ENCODE measurements at places on chromosomes 6 and 20.
A peak's percentile ranks its signal among the peaks of the same experiment; 100 is the strongest.

DNA sequence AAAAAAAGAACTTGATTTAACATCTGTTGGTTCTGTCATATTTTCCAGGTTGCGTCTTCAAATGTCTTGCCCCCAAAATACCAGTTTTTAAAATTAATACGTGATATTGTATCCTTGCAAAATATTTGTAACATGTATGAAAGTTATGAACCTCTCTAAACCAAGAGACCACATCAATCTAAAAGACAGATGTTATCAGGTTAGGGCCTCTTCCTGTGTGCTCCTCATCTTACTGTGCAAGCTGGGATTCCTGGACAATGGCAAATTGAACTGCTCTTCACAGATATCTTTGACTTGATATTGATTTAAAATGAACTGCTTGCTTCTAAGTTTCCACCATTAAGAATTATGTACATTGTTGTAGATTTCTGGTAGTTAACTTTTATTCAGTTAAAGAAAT lies 9.6 kb downstream of the TMEM239 start:
- DNase-seq, result no peak

DNA sequence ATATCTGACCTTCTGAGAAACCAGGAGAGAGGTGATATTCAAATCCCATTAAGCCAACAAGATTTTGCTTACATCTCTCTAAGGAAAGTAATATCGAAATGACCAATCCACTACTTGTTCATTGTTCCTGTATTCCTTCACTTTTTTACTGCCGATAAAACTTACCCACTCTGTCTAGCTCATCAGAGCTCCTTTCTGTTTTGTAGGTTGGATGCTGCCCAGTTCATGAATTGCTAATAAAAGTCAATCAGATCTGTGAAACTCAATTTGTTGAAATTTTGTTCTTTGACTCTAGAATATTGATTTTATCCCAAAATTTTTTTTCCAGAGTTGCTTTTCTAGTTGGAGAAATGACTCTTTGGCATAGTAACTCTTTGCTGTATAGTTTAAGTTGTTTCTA lies 148.9 kb upstream of the INSM1 start:
- DNase-seq, result no peak

- no peak for DNase-seq
These were observed 77.4 kb downstream of the TTLL2 start for GRCh38 chr6:167402195-167402686.

DNA sequence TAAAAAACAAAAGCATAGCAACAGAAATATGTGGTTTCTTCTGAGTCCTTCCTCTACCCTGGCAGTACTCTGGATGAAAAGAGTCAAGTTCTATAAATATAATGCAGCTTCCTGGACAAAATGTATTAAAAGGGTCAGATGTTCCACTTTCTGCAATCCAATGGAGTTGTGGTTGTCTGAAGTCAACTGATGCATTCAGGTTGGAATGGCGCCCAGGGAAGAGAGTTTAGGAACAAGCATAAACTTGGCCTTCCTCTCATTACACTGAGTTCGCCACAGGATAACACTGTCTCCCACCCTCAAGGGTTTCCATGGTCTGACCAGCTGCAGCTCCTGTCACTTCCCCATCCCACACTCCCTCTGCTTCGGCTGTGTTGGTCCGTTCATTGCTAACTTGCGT lies 66.4 kb downstream of the PLEKHG1 start:
- no peak for DNase-seq

GRCh38 chr6:33410711-33411631 lies at the start of gene PHF1:
PHF1 (plus strand) TSS chr6:33411014; CDS start chr6:33412264, 1,250 bp downstream.
- DNase-seq, result peak; percentile 70

DNA sequence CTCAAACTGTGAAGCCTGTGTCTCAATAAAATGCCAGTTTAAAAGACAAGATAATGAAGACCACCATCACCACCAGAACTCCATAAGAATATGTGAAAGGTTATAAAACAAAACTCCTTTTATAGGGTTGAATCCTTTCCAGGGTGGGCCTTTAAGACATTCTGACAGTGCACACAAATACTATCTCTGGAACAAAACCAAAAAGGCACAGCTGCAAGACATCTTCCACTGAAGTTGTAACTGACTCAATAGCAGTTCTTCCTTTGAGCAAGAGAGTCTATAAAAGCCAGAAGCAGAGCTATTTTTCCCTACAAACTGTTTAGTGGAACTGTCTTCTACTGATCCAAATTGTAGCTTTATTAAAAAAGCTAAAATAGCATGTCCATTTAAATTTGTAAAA lies 81.6 kb downstream of the EPB41L2 start:
- DNase-seq, result no peak

GRCh38 chr6:140811642-140812041 lies 1321.1 kb upstream of the GJE1 start:
- no peak for DNase-seq

DNA sequence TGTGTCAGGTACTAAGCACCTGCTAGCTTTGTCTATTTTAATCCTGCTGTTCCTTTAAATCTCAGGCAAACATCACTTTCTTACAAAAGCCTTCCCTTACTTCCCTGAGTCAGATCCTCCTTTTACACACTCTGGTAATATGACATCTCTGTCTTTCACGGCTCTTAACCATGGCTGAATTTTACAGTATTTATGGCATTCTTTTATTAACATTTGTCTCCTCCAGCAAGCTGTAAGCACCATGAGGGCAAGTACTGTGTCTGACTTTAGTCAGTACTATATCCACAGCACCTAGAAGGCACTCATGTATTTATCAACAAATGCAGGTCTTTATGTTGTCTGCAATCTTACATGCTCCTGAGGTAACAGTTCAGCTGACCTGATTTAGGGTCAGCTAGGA lies 33.7 kb upstream of the HBS1L start:
- DNase-seq, result no peak

DNA sequence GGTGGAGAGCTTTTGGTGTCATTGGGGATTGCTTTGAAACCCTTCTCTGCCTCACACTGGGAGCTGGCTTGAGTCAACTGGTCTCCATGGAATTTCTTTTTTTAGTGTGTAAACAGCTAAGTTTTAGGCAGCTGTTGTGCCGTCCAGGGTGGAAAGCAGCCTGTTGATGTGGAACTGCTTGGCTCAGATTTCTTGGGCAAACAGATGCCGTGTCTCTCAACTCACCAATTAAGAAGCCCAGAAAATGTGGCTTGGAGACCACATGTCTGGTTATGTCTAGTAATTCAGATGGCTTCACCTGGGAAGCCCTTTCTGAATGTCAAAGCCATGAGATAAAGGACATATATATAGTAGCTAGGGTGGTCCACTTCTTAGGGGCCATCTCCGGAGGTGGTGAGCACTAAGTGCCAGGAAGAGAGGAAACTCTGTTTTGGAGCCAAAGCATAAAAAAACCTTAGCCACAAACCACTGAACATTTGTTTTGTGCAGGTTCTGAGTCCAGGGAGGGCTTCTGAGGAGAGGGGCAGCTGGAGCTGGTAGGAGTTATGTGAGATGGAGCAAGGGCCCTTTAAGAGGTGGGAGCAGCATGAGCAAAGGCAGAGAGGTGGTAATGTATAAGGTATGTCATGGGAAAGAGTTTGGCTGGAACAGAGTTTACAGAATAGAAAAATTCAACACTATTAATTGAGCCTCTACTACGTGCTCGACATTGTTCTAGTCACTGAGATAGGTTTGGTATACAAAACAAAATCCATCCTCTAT lies 31.2 kb downstream of the SRSF3 start:
- no peak for DNase-seq

GRCh38 chr6:111522393-111523020 lies 39.5 kb upstream of the REV3L start:
- DNase-seq, result no peak

- DNase-seq, result no peak
These were observed 90.3 kb downstream of the ASXL1 start for GRCh38 chr20:32448306-32449056.

- DNase-seq, result no peak
These were observed 447.7 kb downstream of the PHF3 start for GRCh38 chr6:64083261-64083660.

DNA sequence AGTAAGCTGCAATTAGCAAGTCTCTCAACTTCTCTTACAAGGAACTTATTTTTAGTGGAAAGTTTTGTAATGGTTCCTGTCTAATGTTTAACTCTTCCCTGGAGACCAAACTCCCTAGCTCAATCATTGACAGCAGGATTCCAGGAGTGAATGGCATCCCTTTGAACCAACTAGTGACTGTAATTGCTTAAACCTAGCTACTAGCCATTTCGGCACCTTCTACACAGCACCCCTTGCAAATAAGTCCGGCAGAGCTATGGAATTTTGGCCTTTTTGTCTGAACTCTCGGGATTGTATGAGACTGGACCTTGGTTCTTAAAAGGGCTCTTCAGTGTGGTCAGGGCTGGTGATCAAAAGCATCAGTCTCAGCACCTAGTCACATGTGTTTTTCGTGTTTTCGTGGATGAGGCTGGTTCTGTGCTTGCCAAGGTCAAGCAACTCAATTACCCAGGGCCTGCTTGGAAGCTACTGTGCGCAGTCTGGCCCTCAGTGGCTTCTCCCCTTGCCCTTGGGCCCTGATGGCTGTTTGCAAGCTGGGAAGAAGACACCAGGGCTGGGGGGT lies 135.3 kb upstream of the NEDD9 start:
- DNase-seq, result peak; percentile 55

- DNase-seq, result no peak
These were observed 440.1 kb downstream of the EPHA7 start for GRCh38 chr6:92979281-92979680.

GRCh38 chr6:75333676-75334200 lies 49.1 kb upstream of the TMEM30A start:
- no peak for DNase-seq

- DNase-seq, result no peak
These were observed 349.2 kb downstream of the MAFB start for GRCh38 chr20:40339661-40340449.

GRCh38 chr6:125867483-125867942 lies 76.8 kb downstream of the NCOA7 start:
- DNase-seq, result peak; percentile 28

DNA sequence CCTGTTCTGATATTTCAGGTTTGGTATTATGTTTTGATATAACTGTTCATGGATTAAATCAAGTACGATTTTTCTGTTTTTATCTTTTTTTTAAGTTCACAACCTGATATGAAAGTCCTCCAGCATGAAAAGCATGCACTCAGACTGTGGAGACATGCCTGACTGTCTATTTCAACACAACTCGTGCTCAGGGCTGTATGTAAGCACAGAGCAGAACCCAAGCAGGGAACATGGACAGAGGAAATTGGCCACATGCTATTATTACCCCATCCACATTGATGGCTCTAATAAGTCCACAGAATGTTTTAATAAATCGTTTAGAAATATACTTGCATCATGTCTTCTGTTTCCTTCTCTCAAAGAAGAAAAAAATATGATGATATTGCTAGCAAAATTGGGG lies 730.4 kb downstream of the C6orf118 start:
- no peak for DNase-seq

- no peak for DNase-seq
These were observed 2.5 kb upstream of the SRC start for GRCh38 chr20:37343212-37343993.

DNA sequence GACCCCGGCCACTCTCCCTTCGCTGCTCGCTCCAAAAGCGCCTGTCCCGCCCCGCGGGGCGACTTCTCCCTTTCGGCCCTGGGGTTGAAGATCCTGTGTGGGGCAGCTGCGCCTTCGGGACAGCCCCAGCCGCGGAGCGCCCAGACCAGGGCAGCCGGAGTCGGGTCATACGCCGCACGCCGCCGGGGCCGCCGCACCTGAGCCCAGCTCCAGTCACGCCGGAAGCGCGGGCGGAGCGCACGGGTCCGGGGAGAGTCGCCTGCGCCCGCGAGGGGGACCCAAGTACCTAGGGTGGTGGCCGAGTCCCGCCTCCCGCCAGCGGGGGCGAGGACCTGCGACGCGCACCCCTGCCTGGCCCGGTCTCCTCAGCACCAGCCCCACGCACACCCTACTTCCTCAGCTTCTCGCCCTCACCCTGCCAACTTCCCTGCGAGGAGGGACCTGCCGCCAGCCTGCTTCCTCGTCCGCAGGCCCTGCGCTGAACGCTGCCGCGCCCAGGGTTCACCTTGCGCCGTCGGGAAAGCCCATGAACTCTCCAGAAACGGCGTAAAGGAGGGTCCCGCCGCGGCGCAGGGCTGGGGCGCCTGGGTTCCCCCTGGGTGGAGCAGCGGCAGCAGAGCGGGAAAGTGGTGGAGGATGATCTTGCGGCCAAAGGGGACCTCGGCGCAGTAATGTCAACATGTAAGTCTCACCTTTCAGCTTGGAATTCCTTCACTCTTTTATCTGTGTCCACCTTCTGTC lies at the start of gene ADGRG6:
ADGRG6 (plus strand) TSS at position 357 of the 741 bp plus-strand sequence; CDS start at position 680, 323 bp downstream.
- peak; percentile 80 for DNase-seq

DNA sequence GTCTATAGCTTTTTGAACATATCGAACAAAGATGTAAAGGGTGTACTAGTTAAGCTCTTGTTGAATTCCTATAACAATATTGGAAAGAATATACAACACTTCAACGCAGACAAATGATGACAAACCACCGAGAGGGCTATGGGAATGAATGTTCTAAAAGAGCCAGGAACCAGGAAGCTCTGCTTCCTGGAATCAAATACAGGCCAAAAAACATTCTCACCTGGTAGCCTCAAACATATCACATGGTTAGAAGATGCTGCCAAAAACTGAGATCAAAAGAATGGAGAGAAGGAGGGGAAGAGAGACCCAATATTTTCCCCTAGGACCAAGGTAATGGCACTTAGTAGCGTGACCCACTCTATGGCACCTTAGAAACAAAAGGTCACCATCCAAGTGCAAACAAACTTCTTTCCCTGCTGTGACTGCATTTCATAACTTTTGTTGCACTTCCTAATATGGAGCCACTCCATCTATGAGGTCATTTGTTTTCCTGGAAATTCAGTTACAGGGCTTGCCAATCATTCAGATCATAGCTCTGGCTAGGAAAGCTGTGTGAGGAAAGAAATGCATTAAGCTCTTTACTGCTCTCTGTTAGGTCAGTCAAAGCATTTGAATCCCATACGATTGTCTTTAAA lies 199.2 kb upstream of the NT5E start:
- DNase-seq, result peak; percentile 5

DNA sequence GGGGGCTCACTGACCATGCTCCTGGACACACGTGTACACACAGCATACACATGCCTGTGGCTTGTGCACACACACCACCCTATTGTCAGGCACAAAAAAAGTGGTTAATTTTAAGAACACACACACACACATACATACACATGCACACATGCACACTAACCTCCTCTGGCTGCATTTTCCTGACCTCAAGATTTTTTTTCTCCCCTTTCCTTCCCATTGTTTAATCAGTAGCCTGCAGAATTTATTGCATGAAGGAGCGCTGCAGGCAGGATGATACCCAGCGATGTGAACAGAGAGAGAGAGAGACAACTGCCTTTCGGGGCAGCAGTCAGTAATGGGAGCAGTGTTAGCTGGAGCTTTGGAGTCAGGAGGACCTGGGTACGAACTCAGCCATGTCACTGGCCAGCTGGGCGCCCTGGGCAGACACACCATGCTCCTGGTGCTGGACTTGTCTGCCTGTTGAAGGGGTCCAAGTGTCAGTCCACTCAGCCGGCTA lies 990 bp upstream of the TRAF3IP2 start:
- no peak for DNase-seq

GRCh38 chr6:72457738-72458137 lies 164.1 kb upstream of the KCNQ5 start:
- DNase-seq, result no peak

DNA sequence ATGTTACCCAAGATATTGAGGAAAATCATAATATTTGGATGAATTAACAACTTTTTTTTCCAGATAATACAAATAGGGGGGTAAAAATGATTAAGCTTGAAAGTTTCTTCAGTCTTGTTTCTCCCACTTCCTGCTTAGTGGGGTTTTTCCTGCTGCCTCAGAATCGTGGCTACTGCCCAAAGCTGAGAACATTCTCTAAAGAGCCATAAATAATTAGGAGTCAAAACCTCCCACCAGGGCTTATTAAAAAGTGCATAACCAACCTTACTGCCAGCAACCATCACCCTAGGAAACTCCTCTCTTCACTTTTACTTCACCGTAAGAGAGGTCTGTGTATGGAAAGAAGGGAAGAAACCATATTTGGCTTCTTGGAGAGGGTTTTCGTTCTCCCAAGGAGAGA lies 9.0 kb upstream of the LCA5 start:
- no peak for DNase-seq

Measured in HuH-7 (cell line).